CD4-positive, alpha-beta T cell treated with Interleukin-17A for 4 hours (primary cell): ENCODE measurements at places on chromosomes 7 and 10.
A peak's percentile ranks its signal among the peaks of the same experiment; 100 is the strongest.

DNA sequence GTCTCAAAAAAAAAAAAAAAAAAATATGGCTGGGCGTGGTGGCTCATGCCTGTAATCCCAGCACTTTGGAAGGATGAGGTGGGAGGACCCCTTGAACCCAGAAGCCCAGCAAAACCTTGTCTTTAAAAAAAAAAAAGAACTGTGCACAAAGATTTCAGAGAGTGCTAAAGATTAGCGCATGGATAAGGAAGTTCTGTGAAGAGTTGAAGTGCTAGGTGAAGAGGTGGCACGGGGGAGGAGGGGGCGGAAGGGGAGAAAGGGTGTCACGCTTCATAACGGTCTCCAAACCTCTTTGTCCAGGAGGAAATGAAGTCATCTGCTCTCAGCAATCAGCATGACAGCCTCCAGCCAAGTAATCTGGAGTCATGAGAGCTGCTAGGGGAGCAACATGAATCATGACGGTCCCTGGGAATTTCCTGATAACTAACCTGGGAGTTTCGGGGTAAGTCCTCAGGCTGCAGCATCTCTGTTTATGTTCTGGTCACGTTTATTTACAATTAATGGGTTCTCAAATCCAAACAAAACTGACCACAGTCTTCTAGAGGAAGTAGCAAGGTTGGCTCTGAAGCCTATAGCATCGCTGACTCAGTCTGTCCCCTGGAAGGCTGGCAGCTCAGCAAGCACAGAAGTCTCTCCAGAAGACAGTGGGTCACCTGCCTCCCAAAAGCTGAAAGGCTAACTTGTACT lies 1.9 kb upstream of the PLAU start:
- DNase-seq = peak; percentile 56

- no peak for DNase-seq
Observed at GRCh38 chr10:87702260-87702972, 42.7 kb downstream of the PAPSS2 start.

- no peak for DNase-seq
Observed at GRCh38 chr7:5750031-5750653, 31.3 kb downstream of the RNF216 start.

DNA sequence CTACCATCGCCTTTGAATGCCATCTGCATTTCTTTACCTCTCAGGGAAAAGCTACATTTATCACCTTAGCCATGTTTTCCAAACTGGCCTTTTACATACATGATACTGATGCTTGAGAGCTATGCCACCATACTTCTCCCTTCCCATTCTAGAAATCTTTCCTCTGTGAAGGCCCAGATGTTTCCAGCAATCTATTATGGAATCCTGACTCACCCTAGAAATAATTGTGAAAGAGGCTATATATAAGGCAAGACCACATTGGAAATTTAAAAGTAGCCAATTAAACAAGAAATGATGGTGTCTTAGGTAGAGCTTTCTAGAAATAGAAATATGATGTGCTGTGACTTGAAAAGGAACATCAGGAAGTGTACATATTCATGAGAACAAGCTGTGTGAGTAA lies 389.7 kb downstream of the INHBA start:
- no peak for DNase-seq

- DNase-seq = no peak
Observed at GRCh38 chr7:42461537-42461936, 224.5 kb upstream of the GLI3 start.
